Large intestine (tissue), 12 donors: ENCODE measurements at places on chromosomes 5 and 9.
A peak's percentile ranks its signal among the peaks of the same experiment; 100 is the strongest.

DNA sequence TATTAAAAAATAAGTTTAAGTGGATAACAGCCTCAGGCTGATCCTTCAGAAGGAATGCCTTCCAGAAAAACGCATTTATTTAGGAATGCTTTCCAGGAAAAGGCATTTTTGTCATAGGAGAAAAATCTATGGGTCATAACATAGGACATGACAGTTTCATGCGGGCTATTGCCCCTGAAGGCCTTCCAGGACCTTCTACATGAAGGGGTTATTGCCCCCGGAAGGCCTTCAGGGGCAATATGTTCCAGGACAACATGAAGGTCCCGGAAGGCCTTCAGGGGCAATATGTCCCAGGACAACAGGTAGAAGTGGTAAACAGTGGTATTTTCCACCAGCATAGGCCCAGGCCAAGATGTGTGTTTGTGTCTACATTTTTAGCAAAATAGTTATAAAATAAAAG is 191.3 kb upstream of the RASA1 start:
- no peak for DNase-seq

DNA sequence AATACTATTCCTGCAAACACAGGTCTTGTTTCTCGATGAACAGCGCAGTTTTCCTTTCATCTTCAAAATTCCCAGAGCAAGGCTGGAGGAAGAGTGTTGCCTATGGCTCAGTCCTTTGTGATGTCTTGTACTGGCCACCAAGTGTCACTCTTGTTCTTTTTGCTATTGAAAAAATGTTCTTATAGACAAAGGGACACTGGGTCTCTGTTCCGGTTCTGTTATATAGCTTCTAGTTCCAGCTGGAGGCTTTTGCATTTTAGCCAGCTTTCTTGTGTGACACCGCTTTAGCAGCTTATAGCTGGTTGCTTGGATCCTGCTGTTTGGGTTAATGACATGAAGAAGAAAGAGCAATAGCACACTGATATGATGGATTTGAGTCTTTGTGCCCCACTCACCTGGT is 343.7 kb upstream of the KCNN2 start:
- DNase-seq: no peak

GRCh38 chr5:27900761-27901160 is 862.4 kb upstream of the CDH9 start:
- DNase-seq: no peak

DNA sequence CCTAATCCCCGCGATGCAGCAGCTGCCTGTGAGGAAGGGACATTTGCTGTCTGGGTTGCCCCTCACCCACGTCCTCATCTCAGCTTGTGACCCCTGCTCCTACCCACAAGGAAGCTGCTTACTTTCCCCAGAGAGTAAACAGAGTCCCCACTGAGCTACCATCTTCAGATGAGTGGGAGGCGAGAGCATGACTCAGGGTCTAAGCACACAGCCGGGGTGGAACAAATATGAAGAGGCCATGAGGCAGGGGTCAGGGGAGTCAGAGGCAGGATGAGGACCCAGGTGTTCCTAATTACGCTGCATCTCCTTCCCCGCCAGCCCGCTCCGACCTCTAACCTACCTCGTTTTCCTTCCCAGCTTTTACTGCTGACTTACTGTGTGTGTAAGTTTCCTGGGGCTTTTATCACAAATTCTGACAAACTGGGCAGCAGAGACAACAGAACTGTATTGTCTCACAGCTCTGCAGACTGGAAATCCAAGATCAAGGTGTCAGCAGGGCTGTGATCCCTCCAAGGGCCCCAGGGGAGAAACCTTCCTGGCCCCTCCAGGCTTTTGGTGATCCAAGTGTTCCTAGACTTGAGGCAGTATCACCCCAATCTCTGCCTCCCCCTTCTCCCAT is 94.0 kb upstream of the DNAH5 start:
- DNase-seq: no peak

DNA sequence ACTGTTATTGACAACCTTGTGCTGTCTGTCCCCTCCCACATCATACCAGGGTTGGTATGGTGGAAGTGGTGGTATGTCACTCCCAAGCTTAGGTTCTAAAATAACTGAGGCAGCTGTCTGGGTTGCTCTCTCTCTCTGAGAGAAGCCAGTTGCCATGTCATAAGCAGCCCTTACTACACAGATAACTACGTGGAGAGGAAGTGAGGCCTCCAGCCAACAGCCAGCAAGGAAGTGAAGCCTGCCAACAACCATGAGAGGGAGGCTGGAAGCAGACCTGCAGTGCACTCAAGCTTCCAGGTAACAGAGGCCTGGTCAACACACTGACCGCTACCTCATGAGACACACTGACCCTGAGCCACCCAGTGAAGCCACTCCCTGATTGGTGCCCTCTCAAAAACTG is 18.6 kb downstream of the CTNNAL1 start:
- DNase-seq: no peak

- no peak for DNase-seq
Observed at GRCh38 chr5:56011835-56012234, 17.1 kb upstream of the IL6ST start.

- peak; percentile 67 for DNase-seq
Observed at GRCh38 chr9:124659099-124659659, 111.9 kb downstream of the NR6A1 start.

- no peak for DNase-seq
Observed at GRCh38 chr9:134128727-134129679, 6.9 kb upstream of the WDR5 start.

DNA sequence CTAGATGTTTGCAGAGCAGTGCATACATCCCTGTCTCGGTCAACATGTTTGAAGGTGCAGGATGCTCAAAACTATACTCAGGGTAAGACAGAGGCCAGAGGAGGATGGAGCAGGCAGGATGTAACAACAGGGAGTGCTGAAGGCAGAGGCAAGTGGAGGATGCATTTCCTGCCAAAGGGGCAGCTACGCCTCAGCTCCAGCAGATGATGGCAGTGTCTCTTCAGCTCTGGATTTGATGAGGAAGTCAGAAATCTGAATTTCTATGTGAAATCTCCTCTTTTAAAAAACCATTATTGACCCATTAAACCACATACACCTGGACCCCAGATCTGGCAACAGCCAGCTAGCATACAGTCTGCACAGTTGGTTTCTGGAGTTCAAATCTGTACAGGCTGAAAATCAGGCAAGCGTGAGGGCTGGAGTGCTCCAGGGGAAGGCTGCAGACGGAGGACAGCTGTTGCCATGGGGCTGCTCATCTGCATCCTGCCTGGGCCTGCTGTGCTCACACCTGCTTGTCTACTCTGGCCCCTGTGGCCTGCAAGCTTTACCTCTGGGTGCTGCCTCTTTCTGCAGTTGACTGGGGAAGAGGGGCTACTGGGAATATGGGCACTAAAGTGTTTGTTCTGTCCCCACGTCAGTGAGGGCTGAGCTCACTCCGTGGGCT is 152.9 kb upstream of the SLC28A3 start:
- DNase-seq: no peak

DNA sequence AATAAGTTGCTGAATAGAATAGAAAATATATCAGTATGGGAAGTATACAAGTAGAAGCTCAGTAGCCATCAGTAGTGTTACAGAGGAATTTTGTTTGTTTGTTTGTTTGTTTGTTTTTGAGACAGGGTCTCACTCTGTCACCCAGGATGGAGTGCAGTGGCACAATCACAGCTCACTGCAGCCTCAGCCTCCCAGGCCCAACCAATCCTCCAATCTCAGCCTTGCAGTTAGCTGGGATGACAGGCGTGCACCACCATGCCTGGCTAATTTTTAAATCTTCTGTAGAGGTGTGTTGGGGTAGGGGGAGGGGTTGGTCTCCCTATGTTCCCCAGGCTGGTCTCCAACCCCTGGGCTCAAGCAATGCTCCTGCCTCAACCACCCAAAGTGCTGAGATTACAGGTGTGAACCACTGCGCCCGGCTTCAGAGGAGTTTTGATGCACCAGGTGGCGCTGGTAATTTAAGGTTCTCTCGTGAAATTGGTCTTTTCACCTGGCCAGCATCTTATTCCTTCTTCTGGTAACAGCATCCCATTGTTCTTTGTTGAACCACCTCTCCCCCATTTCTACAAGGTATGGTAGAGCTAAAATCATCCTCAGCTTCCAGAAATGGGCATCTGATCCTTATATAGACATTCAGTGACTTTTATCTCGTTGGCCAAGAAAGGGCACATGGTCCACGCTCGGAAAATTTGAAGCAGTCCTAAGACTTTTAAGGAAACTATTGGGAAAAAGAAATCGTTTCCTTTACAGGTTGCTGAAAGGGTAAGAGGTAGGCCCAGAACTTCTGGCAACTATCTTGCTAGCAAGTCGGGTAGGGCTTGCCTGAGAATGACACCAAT is 157.1 kb downstream of the ARRDC3 start:
- DNase-seq: peak; percentile 24

DNA sequence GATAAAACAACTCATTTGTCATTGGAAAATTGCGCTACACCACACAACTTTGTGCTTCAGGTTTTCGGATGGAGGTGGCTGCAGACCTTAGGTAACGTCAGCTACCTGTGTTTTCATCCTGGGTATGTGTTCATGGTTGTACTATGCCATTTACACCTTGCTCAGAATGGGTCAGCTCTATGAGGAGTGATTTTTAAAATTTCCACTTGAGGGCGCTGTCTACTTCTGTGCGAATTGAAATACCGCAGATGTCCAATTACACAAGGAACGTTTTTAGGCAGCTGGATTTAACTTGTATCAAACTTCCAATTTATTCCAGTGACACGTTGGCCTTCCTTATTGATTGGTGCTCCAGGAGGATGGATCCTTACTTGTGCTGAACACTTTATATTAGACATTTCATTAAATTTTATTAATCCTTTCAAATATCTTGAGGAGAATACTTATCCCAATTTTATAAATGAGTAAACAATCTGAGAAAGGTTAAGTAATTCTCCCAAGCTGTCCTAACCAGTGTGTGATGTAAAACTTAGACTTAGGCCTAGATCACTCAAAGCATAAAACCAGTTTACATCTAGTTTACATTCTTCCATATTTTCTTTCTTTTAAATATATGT is 23.4 kb downstream of the DMRTA1 start:
- peak; percentile 4 for DNase-seq

GRCh38 chr5:96143450-96143849 is 181.8 kb upstream of the ELL2 start:
- peak; percentile 28 for DNase-seq

GRCh38 chr5:79056847-79057246 is 12.6 kb downstream of the DMGDH start:
- DNase-seq: no peak
